ENCODE measurements at places on chromosomes 3 and 15. TPM values are rescaled to one million over a fixed set of nuclear protein-coding genes. Genes with fewer than 3 reads are reported as not detected.

Gene SCG5
- total RNA-seq = 26.1 TPM

Gene GP5
- 0.11 TPM for total RNA-seq

Gene ANKUB1
- not detected for total RNA-seq

Gene TLR9
- not detected for total RNA-seq

Gene ZNF717
- 6.7 TPM for total RNA-seq

Gene XRN1
- total RNA-seq = 35.0 TPM

Gene EPHB1
- total RNA-seq = 1.6 TPM

Gene SCN11A
- total RNA-seq = not detected

Gene KBTBD12
- not detected for total RNA-seq

DNA sequence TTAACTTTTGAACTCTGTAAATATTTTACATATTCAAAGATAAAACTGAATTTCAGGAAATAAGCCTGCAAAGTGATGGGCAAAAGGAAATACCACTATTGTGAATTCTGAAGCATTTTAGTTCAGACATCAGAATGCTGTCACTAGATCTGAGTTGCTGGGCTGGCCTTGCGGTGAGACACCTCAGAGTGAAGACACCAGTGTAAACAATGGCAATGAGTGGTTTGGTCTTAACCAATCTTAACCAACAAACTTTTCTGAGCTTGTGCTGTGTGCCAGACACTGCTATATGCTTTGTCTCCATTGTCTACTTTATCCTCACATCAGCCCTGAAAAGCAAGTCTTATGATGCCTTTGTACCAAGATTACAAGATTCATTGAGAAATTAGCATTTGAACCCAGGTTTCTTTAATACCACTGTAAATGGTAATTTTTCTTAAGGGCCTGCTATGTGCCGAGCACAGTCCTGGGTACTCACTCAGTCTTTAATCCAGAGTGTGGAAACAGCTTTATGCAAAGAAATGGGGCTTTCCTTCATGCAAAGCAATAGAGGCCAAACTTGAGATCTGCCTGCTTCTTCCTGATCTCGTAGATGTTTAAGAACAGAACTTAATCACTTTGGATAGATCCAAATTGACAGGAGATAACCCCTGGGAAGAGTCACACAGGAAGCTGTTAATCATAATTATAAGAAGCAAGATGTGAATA lies 55.0 kb downstream of the TMEM39A start:
- no peak for DNase-seq

- DNase-seq = peak; percentile 94
Observed at GRCh38 chr3:179322286-179323196, at the start of gene ZNF639. TSS of gene ZNF639 (plus strand) at chr3:179323031. CDS start at chr3:179328294, 5,263 bp downstream.

- DNase-seq = peak; percentile 92
Observed at GRCh38 chr15:95162967-95163531, 931.7 kb downstream of the MCTP2 start.

DNA sequence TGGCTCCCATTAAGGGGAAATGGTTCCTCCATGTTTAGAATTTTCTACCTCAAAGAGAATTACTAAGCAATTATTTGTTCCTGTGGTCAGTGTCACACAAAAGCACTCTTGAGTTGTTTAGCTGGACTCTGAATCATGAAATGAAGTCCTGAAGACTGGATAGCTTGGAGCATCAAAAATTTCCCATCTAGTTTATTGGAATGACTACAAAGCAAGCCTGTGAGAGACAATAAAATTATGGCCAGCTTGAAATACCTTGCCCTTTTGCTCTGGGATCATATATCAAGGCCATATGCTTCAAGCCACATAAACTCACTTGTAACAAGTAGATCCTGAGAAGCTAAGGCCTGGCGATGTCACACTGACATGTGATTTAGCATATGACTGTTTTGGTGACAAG lies 292.3 kb downstream of the TIGIT start:
- no peak for DNase-seq

DNA sequence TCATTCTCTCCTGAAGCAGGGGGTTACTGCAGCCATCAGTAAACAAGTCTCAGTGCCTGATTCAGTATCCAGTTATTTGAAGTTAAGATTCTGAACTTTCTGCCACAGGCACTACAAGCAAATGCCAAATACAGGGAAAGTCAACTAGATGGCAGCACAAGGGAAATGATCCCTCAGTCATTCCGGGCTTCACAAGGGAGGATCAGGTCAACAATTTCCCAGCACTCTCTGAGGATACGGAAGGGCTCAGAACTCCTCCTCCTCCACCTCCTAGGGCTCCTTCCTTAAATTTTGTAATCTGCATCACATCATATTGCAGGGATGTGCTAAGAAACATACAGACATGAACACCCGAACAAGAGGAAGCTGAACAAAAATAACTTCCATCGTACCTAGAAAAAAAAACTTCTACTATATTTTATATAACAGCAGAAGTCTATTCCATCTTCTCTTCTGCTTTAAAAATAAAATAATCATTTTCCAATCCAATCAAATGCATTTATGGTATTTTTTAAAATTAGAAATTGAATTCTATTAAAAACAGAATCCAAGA lies 187.1 kb downstream of the FMN1 start:
- peak; percentile 59 for DNase-seq

DNA sequence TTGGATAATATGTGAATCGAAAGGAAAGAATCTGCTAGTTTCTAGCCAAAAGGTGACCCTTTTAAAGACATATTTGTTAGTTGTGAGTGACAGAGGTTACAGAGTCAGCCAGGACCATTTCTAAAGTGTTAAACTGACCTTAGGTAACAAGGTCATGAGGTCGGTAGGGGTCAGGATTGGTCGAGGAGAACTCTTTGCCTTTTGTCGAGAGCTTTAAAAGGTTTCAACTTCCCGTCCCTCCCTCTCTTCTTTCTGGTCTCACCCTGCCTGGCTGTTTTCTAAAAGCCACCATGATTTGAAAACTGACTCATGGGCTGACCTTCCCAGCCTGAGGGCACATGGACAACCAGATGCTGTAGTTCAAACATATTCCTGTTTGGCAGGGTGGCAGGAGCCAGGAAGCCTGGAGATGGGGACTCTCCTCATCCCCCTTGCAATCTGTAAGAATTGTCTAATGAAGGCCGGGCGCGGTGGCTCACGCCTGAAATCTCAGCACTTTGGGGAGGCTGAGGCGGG lies 25.8 kb upstream of the PRTG start:
- DNase-seq = no peak

DNA sequence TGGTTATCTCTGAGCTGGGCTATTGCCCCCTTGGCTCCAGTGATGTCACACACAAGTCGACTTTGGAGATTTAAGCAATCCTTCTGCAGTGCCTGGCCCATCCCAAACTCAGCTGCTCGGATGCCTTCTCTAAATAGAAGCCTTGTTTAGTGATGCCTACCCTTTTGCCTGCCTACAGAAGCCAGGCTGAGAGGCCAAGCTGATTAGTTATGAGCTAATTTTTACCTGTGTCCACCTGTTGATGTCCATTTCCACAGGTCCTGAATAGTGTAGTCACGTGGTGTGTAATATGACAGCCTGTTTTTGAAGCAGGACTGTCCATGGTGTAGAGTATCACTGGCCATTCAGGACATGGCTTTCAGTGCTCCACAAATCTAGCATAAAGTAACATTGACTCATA lies 45.5 kb downstream of the SSUH2 start:
- DNase-seq = no peak

- DNase-seq = no peak
Observed at GRCh38 chr15:35626571-35627318, 80.8 kb upstream of the DPH6 start.

- no peak for DNase-seq
Observed at GRCh38 chr15:76961268-76962011, 29.9 kb downstream of the RCN2 start.

DNA sequence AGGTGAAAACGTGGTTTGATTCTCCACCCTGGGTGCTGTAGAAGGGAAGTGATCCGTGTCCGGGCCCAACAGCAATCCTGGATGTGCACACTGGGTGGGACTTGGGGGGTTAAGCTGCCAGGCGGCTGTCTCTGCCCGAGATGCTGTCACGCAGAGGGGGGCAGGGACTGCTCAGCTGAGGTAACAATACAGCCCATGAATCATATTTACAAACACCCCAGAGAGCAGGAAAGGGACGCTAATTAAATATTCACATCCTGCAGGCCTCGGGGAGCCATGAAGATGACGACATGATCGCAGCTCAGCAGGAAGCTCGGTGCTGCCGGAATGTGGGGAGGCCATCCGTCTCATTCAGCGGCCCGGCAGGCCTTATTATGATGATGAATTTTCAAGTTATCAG lies 17.9 kb upstream of the CRABP1 start:
- peak; percentile 73 for DNase-seq

- DNase-seq = no peak
Observed at GRCh38 chr15:69299451-69299886, 757 bp downstream of the PAQR5 start.

GRCh38 chr15:31263751-31264558 lies 62.7 kb upstream of the KLF13 start:
- no peak for DNase-seq

GRCh38 chr3:57752307-57752706 lies 3.8 kb upstream of the SLMAP start:
- DNase-seq = peak; percentile 28

GRCh38 chr15:38622908-38623307 lies 58.3 kb upstream of the RASGRP1 start:
- no peak for DNase-seq

GRCh38 chr3:4350789-4351163 lies 47.6 kb downstream of the SETMAR start:
- DNase-seq = peak; percentile 79

- no peak for DNase-seq
Observed at GRCh38 chr3:149214702-149215101, 6.9 kb downstream of the CP start.

GRCh38 chr3:13219077-13219901 lies 146.1 kb upstream of the IQSEC1 start:
- DNase-seq = no peak

- DNase-seq = no peak
Observed at GRCh38 chr3:17009826-17010225, 125.1 kb downstream of the PLCL2 start.

DNA sequence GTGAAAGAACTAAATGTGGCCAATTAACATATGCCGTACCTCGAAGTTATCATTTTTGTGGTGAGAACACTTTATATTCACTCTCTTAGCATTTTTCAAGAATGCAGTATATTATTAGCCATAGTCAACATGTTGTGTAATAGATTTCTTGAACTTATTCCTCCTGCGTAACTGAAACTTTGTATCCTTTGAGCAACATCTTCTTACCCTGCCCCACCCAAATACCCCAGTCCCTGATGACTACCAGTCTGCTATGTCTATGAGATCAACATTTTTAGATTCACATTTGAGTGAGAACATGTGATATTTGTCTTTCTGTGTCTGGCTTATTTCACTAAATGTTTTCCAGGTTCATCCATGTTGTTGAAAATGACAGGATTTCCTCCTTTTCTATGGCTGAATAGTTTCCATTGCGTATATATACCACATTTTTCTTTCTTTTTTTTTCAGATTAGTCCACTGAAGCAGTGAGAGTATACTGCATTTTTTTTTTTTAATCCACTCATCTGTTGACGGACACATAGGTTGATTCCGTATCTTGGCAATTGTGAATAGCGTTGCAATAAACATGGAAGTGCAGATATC lies 12.7 kb upstream of the KBTBD8 start:
- peak; percentile 13 for DNase-seq

All from GM23248 (cell line).